Effector memory CD8-positive, alpha-beta T cell (primary cell): ENCODE measurements at places on chromosomes 7 and 10.
A peak's percentile ranks its signal among the peaks of the same experiment; 100 is the strongest.

DNA sequence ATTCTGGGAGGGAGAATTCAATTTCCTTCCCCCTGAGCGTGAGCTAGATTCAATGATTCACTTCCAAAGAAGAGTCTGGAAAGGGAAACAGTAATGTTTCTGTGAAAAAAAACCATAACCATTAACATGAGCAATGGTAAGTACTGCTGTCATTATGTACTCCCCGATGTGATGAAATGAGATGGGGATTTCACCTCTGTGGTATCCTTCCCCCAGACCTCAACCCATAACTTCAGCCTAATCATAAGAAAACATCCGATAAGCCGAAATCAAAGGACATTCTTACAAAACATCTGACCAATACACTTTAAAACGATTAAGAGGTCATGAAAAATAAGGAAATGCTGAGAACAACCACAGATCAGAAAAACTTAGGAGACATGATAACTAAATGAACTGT is 27.2 kb downstream of the EZH2 start:
- DNase-seq: no peak

- DNase-seq: no peak
Observed at GRCh38 chr10:33722067-33722466, 387.6 kb upstream of the NRP1 start.

DNA sequence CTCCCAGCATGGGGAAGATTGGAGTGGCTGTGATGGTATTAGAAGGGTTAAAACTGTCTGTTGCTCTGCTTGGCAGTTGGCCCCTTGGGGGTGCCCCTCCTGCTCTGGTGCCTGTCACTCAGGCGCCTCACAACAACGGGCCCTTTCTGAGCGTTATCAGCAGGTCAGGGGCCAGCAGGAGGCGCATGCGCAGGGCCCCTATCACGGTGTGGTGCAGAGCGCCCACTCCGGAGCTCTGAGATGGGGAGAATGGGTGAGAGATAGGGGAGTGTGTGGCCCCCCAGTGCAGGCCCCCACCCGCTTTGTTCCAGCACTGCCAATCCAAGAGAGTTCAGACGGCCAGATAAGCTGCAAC is 24.8 kb downstream of the GBX1 start:
- DNase-seq: no peak

DNA sequence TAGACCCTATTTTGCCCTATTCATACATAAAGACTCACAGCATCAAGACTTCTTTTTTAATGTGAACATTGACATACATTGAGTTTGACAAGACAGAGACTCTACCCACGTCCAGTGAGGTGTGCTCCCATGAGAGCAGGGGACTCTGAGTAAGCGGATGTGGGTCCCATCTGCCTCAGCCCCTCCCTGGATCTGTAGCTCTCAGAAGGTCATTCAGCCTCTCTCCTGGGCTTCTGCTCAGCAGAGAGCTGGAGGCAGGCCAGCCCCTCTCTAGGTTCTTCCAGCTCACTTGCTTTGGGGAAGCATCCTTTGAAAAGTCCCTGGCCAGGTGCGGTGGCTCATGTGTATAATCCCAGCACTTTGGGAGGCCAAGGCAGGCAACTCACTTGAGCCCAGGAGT is 146.9 kb upstream of the ZMIZ1 start:
- no peak for DNase-seq

- peak; percentile 25 for DNase-seq
Observed at GRCh38 chr7:132882714-132883428, 199.0 kb downstream of the CHCHD3 start.

DNA sequence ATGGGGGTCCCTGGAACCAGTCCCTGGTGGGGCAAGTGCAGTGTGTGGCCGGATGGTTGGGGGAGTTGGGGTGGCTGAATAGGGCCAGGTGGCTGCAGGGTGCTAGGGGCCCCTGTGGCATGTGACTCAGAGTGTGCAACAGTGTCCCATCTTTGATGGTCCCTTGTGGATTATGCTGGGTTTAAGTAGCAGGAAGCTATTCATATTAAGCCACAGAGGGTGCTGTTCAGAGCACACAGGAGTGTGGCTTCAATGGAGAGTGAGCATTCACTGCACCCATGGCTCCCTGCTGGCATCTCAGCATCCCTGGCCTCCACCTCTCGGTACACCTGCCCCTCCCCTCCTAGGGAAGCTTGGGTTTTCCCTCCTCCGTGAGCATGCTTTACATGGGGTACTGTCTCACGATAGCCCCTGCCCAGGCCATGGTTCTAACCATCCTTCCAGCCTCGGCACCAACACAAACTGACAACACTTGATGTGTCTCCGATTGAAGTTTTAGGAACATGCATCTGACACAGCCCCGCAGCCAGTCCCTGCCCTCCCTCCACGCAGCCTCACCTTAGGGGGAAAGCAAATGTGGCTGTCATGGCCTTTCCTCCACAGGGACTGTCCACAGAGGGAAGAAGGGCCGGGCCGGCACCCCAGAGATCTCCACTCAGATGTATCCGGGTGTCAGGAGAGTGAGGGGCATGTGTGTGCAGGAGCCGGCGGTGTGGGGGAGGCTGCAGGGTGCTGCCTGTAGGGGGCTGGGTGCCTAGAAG is 30.4 kb upstream of the PPIF start:
- no peak for DNase-seq

DNA sequence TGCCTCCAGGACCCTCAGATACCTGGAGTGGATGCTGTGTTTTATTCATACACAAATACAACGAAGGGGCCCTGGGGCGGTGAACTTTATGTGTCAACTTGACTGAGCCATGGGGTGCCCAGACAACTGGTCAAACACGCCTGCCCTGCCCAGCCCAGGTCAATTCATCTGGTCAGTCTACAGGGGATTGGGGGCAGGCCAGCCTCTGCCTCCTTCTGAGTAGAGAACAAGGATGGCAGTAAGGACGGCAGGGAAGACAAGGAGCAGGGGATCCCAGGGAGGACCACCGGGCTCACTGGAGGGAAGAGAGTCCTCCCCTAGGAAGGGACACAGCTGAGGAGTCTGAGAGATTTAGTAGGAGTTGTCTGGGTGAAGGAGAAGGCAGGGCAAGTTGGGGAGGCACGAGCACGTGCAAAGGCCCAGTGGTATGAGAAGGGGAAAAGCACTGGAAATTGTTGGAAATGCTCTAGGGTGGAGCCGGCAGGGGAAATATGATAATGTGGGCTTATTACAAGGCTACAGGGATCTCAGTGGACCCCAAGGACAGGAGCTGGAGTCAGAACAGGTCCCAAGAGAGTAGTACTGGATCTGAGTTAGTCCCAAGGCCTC is 63.4 kb downstream of the MYL10 start:
- no peak for DNase-seq

DNA sequence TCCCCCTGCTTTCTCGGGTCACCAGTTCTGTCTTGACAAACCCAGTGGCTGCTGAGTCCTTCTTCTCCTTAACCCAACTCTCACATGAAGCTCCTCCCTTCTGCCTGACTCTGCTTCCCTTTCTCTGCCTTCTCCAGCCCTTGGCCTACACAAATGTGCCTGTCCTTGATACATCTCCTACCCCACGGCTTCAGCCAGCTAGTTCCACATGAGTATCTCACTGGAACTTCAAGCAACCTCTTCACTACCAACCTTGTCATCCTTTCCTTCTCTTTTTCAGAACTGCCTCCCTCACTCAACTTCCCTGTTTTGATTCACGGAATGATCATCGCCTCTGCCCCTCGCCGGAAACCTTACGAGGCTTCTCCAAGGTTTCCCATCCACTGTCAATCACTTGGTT is 55.9 kb downstream of the PDIA4 start:
- no peak for DNase-seq

- DNase-seq: no peak
Observed at GRCh38 chr10:119500821-119501220, 41.7 kb downstream of the RGS10 start.

GRCh38 chr7:40945788-40946187 is 757.1 kb downstream of the INHBA start:
- DNase-seq: no peak

- no peak for DNase-seq
Observed at GRCh38 chr7:4190010-4190981, 491.8 kb upstream of the FOXK1 start.
